Omental fat pad (tissue), 4 donors: ENCODE measurements at places on chromosomes 3 and 15.
A peak's percentile ranks its signal among the peaks of the same experiment; 100 is the strongest.

DNA sequence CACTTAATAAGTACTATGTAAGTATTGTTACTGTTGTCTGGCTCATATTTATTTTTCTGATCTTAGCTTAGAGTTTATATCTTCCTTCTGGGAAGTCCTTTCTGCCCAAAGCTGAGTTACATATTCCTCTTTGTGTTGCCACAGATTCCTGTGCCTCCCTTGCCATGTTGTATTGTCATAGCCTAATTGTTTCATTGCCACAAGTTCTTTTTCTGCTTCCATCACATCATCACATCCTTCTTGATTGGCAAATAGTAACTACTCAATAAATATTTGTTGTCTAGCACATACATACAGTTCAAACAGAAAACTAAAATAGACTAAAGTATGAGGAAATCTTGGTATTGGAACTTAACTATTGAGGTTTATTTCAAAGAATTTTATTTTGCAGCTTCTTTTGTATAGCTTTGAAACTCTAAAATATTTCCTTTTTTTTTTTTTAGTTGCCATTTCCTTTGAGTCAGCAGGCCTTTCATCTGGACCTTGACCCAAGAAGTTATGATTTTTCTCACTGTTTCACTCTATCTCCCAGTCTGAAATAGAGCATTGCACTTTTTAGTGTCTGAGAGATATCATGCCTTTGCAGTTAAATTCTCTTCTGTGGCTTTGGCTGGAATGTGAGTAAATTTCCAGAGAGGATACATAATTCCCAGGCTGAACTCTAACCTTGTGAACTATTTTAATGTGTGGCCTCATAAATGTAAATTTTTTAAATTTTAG, 98.2 kb downstream of the ZNF609 start:
- no peak for DNase-seq

- DNase-seq, result no peak
These were observed 4.0 kb upstream of the SMCO1 start for GRCh38 chr3:196518966-196519717.

DNA sequence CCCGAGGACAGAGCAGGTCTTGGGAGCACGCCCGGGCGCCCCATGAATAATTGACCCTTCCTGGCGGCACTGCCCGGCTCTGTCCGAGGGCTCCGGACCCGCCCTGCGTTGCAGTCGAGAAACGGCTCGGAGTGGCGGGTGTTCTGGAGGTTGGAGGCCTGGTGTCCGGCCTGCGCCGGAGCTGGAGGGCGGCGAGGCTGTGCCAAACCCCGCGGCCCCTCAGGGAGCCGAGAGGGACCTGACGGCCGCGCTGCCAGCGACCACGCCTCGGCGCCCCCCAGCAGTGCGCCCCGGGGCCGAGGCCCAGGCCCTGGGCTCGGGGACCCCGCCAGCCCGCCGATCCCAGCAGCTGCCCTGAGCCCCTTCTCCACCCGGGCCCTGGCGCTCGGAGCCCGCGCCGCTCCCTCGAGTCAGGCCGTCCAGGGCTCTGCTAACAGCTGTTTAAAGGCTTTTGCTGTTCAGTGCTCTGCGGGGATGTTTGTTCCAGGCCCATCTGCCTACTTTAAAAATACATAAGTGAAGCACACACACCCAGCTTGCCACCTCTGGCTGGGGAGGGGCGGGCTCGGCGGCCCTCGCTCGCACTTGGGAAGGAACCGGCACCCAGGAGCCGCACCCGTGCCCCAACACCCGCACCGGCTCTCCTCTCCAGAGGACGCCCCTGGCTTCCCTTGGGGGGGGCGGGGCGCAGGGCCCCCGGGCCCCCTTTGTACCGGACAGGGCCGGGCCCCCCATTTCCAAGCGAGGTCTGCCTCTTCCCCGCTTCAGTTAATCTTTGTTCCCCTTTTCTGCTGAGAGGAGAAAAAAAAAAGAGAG, 730 bp upstream of the ZNF710 start:
- DNase-seq, result no peak

DNA sequence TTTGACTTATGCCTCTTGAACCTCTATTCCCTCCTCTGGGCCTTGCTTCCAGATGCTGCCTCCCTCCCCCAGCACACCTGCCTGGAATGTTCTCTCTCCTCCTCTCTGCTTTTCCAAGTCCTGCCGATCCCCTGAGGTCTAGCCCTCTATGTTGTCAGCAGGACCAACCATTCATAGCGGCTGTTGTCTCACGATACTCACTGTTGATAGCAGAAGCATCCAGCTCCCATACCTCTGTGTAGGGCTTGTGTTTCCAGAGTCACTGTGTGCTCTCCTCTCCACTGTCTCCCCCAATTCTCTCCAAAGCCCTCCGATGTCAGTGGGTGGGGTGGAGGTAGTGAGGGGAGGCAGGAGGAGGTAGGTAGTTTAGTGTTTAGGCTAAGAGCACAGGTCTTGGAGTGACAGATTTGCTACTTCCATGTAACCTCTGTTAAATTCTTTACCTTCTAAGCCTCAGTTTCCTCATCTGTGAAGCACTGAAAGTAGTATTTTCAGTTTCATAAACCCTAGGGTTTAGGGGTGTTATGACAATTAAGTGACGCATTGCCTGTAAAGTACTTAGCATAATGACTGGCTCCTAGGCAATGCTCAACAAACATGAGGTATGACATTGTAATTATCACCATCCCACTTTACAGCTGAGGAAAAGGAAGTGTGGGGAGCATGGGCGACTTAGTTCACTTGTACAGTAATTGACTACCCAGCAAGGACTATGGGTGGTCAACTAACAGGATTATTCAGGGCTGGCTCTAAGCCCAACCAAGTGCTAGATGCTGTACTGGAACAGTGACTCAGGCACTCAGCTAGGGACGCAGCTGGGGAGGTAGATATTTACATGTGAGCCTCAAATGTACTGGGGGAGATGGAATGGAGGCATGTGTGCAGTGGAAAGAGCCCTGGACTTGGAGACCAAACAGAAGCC, 122.8 kb downstream of the CACNA1D start:
- DNase-seq, result no peak

DNA sequence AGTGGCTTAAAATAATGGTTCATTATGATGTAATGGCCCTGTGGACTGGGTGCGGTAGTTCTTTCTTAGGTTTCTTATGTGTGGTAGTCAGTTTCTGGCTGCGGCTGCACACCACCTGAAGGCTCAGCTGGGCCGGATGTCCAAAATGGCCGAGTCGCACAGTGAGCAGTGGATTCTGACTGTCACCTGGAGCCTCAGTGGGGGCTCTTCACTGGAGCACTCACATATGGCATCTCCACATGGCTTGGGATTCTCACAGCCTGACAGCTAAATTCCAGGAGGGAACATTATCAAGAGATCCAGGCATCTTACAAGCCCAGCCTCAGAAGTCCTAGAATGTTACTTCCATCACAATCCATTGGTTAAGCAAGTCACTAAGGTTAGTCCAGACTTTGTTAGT, 26.8 kb upstream of the ALDH1L1 start:
- no peak for DNase-seq

DNA sequence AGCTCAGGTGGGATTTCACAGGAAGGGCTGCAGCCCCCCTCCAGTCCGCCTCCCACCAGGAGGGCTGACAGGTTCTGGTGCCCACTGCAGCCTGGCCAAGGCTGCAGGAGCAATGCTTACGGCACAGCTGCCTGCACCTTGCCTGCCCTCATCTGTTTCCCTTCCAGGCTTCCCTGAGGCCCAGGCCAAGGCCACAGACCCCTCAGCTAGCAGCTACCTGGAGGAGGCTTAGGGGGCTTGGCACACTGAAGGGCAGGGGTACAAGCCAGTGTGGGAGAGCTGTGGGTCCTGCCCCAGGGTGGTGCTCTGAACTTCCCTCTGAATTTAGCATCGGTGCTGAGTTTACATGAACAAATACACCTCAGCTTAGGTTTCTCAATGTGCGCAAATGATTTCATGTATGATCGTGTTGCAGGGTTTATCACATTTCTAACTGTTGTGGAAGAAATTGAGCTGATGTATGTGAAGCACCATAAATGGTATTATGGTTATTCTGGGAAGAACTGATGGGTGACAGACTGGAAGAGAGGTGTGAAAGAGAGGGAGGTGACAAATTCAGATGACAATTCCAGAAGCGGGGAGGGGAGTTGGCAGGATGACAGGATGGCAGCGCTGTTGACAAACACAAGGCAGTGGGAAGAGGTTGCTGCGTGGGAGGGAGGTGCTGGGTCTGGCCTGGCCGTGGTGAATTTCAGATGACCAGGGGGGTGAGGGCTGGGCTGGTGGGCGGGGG, 6.1 kb downstream of the RHCG start:
- DNase-seq, result no peak

DNA sequence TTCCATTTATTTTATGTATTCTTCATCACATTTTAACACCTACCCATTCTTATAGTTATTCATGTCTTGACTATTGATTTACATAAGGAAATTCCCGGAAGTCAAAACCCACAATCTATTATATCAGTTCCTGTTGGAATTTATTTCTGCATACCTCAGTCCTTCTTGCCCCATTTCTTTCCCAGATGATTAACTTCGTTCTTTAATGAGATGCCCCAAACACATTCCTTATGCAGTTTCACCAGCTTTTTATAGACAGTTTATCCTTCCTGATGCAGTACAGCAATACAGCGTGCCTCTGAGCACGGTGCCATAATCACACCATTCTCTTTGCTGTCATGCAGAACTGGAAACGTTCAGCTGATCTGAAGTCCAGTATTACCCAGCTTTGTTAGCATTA, 175.8 kb upstream of the NANOGP8 start:
- no peak for DNase-seq

- no peak for DNase-seq
These were observed 461 bp downstream of the SECISBP2L start for GRCh38 chr15:49045751-49046219.

DNA sequence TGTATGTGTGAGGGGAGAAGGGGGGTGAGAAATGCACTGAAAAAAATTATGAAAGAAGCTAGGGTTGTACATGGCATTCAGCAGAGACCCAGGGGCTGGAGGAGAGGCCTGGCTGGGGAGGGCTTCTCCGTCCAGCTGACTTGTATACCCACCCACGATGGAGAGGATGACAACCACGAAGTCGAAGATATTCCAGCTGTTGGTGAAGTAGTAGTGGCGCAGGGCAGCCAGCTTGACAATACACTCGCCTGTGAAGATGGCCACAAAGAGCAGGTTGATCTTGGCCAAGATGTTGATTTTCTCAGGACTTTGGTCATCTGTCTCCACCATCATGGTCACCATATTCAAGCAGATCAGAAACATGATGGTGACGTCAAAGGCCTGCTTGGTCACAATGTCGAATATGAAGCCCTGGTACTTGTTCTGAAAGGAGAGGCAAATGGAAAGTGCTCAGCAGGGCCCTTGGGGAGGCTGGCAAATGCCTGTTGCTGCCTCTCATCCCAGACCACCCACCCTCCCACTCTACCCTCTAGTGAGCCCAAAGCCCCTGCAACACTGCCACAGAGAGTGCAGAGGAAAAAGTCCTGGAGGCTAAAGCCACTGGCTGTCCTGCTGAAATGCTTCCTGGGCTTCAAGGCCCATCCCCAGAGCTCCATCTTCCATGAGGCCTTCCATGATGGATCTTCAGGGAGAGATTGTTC, 58.1 kb downstream of the EXOG start:
- no peak for DNase-seq

GRCh38 chr3:162337630-162338029, 841.0 kb downstream of the OTOL1 start:
- no peak for DNase-seq

DNA sequence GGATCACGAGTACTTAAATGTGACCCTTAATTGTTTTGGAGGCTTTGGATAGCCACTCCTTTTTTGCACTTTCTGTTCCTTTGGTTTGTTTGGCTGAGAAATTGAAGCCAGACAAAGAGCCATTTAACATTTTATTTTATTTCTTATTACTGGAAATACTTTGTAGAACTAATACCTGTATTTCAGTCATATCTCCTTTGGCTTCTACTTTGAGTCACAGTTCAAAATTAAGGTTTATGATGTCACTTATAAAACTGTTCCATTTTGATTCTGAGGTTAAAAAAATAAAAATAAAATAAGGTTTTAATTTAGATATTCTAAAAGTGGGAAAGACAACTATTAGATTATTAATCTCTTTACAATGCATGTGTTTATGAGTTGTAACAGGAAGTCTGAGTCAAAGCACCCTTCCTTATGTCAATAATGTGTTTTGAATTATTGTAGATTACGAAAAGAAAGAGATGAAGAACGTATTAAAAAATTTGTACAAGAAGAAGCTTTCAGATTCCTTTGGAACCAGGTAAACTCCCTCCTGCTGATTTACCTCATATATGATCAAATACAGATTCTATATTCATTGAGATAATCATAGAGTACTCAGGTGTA, 16.9 kb upstream of the NXPE3 start:
- no peak for DNase-seq

DNA sequence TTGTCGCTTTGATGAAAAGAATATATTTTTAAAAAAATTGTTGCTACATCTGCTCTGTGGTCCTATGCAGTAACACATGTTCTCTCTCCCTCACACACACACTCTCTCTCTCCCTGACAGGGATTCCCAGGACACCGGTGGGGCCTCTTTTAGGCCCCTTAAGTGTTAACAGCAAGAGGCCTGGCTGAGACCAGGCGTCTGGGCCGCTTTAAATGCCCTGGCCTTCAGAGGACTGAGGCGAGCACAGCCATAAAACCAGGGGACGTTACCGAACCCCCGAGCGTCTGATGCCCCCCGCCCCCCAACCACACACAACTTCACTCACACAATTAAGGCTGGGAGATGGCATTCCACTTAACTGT, 1.7 kb downstream of the BNC1 start:
- no peak for DNase-seq

DNA sequence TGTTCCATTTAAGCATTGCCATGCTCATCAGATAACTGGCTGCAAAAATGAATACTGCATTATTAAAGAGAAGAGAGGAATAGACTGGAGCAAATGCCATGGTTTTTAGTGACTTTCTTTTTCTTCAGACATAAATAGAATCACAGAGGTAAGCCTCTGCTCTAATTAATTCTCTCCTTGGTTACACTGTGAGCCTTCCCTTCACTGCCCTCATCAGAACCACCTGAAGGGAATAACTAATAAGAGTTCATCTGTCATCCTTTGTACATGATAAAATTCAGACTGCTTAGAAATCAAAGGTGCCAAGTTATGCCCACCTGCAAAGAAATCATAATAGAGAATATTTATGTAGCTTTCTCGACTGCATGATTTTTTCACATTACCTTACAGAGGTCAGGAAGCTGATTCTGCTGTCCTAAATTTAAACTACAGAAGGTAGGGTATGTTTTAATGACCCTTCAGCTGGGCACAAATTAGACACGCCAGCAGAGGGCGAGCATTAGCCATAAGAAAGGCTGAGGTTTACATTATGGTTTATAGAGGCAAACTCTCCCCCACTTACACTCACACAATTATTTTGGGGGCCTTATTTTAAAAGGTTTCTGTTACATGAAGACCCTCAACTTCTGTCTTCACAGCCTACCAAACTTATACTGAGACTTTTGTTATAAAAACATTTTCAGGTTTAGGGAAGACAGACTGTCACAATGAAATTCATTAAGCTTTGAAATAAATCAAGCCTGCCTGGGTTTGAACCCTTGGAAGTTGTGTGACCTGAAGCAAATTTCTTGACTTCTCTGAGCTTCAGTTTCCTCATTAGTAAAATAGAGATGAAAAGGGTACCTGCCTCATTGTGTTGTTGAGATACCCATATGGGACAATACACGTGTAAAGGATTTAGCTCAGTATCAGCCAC, 15.3 kb upstream of the UNC13C start:
- peak; percentile 23 for DNase-seq
